ENCODE measurements at places on chromosomes 3 and 15.

DNA sequence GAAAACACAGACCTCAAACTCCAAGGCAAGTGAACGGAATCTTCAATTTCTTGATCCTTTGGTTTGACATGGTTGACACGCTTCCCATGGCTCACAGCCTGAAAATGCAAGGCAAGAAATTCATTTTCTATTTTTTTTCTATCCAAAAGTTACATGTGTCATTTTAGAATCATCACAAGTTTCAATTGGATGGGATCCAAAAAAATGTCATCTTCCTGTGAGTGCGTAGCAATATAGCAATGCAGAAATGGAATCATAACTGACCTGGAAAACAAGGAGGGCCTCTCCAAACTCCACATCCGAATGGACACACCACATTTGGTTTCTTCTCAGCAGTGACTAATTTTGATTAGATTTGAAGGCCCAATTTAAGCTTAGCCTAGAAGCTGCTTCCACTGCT lies 175.8 kb upstream of the ATP11B start:
- no peak for DNase-seq

DNA sequence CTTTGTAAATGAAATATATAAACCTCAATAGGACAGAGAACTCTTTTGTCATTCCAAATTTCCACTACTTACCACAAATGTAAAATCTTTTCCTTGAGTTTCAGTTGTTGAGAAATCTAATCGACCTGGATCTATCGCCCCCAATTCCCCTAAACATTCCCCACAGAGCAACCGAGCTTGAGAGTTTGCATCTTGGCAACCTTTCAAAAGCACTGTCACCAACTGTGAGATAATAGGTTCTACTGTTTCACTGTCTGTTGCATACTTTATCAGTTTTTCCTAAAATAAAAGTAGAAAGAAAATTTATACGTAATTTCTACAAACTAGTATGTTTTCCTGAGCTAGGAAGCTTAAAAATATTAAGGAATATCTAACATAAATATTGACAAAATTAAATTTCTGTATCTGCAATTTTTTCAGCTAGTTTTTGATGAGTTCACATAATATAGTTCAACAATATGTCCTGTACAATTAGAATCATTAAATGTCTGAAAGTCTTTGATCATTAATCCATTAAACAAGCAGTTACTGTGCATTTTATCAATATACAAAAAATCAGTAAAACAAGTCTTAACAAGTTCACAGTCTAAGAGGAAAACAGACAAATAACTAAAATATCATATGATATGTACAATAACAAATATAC lies 54.5 kb downstream of the ATR start:
- DNase-seq = no peak

GRCh38 chr15:60110909-60111308 lies 106.8 kb downstream of the FOXB1 start:
- no peak for DNase-seq

DNA sequence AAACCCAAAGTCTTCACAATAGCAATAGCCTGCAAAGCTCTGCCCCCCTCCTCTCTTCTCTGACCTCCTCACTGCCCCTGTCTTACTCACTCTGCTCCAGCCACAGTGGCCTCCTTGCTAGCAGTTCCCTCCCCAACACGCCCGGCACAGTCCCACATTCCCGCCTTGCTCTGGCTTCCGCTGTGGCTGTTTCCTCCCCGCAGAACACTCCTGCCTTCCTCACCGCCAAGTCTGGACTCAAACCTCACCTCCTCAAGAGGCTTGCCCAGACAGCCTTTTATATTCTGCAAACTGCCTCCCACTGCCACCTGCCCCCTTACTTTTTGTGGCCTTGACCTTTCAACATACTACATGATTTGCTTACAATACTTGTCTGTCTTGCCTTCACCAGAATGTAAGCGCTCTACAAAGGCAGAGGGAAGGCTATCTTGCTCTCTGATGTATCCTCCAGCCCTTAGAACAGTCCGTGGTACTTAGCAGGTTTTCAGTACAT lies 406 bp upstream of the MPI start:
- DNase-seq = no peak

GRCh38 chr3:146559388-146559787 lies 15.0 kb upstream of the PLSCR1 start:
- DNase-seq = no peak

GRCh38 chr15:69758810-69759790 lies 306.5 kb downstream of the RPLP1 start:
- DNase-seq = no peak

DNA sequence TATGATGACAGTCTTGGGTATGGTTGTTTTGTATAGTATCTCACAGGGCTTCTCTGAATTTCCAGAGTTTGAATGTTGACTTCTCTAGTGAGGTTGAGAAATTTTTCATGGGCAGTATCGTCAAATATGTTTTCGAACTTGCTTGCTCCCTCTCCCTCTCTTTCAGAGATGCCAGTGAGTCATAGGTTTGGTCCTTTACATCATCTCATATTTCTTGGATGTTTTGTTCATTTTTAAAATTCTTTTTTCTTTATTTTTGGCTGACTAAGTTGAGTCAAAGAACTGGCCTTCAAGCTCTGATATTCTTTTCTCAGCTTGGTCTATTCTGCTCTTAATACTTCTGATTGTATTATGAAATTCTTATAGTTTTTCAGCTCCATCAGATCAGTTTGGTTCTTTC lies 282.3 kb upstream of the NECTIN3 start:
- DNase-seq = no peak

DNA sequence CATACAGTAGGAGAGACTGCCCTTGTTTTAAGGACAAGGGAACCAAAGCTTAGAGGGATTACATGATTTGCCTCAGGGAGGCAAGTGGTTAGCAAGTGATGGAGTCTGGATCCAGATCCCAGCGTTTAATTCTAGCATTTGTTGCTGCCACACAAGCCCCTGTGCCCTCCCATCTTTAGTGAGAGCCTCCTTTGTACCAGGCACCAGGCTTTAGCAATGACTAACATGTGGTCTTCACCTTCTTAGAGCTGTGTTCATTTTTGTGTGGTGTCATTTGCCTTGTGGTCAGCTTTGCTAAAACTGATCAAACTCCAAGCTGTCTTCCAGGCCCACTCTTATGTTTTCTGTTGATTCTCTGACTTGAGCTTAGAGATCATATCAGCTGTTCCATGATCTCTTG lies 290.5 kb downstream of the RPLP1 start:
- DNase-seq = no peak

DNA sequence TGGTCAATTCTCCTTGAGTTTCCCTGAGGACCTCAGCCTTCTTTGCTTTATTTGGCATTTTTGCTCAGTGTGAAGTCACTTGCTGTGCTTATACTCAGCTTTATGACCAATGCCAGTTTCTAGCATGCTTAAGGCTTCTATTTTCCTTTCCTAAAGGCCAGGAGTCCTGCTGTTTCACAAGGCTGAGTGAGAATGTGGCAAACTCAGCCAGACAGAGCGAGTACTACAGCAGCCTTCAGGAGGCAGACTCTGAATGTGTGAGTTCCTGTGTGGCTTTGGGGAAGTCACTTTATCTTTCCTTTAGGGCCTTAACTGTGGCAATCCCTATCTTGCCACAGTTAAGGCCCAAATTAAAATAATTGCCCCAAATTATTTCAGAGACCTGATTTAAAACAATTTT lies 213.2 kb upstream of the MRPL3 start:
- DNase-seq = no peak

DNA sequence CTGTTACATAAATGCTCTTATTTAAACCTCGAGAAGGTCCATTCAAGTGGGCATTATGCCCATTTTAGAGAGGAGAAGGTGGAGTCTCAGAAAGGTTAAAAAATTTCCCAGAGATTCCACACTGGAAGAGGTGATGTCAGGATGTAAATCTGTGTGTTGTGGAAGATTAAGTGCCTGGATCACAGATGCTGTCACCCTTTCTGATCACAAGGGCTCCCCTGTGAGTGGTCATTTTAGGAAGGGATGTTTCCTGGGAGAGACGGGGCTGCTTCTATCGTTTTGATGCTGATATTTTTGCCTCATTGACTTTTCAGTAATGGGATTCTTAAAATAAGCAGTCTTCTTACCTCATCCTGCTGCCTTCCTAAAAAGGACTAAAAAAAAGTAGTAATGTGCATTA lies 132.5 kb downstream of the CLSTN2 start:
- DNase-seq = no peak

- DNase-seq = no peak
Observed at GRCh38 chr3:17478673-17479072, 263.8 kb downstream of the TBC1D5 start.

DNA sequence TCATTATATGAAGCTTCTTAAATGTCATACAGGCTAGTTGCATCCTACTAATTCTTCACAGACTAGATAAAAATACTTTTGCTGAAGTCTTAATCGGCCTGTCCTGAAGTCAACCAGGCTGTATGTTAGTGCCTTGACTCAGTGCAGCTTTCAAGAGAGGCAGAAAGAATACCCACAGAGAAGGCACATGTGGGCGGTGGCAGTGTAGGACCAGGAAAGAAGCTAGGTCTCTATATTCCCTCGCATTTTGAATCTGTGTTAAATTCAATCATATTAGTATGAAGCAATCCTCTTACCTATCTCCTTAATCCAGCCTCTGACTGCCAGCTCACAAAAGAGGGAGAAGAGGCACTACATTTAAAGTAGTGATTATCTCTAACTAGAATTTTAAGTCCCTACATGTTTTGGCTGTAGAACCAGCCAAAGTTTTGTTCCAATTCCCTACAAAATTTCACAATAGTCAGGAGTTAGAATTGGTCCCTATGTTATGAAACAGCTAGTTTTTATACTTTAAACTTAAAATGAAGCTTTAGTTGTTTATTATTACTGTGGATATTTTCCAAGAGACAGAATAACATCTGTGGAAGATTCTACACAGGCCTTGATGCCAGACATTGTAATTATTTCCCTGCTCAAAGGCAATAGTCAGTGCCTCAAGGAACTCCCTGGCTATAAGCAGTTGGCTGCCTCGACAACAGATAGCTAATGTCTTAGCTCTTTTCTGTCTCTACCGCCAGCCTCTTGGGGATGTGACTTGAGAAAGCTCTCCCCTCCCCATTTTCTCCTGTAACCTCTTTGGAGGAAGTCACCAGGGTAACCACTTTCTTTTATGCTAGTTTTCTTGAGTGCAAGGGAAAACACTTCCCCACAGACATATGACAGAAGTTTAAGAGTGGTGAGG lies 31.9 kb downstream of the CRTC3 start:
- DNase-seq = no peak

GRCh38 chr3:196227629-196228493 lies 11.5 kb downstream of the SLC51A start:
- no peak for DNase-seq

GRCh38 chr3:180265551-180265950 lies 228.8 kb upstream of the PEX5L start:
- DNase-seq = peak; percentile 66

- no peak for DNase-seq
Observed at GRCh38 chr3:155230382-155230781, 63.1 kb downstream of the STRIT1 start.

- DNase-seq = peak; percentile 86
Observed at GRCh38 chr3:99962703-99963102, 145.0 kb downstream of the CMSS1 start.

DNA sequence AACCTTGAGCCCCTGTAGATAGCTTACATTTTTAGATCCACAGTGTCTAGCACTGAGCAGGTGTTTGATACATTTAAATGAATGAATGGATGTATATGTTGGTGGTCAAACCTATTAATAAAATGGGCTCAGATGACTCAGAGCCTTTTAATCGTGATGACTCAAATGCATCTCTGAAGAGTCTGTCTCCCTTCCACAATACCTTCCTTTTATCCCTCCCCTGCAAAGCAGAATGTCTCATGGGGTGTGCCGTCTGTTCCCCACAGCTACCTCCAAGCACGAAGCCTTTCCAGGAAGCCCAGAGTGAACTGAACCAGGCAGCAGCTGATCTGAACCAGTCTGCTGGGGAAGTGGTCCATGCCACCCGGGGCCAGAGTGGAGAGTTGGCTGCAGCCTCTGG lies 303.5 kb upstream of the TPM1 start:
- DNase-seq = peak; percentile 26

GRCh38 chr3:46903341-46904302 lies 26.1 kb downstream of the PTH1R start:
- no peak for DNase-seq

DNA sequence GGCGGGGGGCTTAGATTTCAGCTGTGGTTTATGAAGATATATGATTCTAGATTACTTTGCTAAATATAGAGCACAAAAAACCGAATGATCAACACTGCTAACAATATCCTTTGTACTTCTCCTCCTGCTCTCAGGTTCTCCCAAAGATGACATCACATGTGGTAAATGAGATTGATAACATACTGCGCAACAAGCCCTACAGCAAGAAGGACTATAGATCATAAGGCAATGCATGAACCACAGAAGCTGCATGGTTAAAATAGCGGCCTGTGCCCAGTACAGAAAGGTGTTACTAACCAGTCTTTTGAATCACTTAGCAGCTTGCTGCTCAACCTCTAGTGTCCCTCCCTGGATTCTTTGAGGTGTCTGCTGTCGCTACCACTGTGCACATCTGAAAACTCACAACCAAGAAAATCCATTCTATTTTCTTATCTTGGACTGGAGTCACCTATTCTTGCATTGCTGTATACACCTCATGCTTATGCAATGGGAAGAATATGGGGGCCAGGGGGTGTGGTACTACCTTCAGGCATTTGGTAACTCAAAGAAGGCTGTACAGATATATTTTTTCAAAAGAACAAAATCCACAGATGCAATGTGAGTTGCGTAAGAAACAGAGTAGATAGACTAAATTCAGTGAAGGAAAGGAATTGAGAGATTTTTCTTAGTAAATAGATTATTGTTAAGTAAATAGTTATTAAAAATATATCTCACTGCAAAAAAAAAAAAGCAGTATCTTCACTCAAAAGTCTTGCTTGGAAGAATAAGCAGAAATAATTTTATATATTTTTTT lies 18.2 kb downstream of the SSR3 start:
- no peak for DNase-seq

- DNase-seq = no peak
Observed at GRCh38 chr3:56787784-56788256, 13.9 kb downstream of the ARHGEF3 start.

GRCh38 chr15:44656913-44657312 lies 6.5 kb downstream of the SPG11 start:
- DNase-seq = no peak

DNA sequence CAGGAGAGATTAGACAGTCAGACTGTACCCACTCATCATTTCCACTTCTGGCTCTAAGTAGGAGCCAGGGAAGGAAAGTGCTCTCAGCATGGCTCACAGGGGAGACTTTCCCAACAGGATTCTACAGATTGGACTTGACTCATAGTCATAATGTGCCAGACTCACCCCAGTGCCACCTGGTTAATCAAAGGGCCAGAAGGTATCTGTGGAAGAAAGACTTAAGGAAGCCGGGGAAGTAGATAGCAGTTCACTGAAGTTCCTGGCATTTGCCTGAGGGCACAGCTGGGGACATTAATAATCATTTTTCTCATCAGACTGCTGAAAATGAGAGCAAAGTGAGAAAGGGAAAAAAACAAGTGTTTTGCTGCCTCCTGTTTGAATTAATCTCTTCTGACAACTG lies 717.5 kb downstream of the TUSC7 start:
- no peak for DNase-seq

DNA sequence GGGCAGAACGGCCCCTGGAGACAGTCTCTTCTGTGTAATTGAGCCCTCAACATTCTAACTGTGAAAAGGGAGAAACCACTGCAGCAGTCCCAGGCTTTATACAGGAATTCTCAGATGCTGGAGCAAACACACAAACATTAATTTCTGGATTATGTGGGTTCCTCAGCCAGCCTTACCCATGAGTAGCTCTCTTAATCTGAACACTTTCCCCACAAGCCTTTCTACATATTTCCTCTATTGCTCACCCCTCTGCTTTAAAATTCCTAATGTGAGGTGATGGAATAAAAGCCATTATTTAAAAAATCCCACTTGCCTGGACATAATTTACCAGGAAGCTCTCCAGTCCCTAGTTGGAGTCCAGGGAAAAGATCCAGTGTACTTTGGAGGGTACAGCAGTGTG lies 139.0 kb downstream of the CTNNB1 start:
- DNase-seq = no peak

- DNase-seq = no peak
Observed at GRCh38 chr3:136332776-136333175, 82.6 kb downstream of the PCCB start.
